Stimulated activated CD8-positive, alpha-beta memory T cell treated with anti-CD3 and anti-CD28 coated beads, Interleukin-4, amount 100 ng/mL, for 1 hour (primary cell): ENCODE measurements at places on chromosomes 1 and 21.

GRCh38 chr1:143717434-143717833, 254.4 kb downstream of the FAM72C start:
- no peak for DNase-seq

GRCh38 chr21:25836396-25836795, 101.6 kb downstream of the GABPA start:
- no peak for DNase-seq

DNA sequence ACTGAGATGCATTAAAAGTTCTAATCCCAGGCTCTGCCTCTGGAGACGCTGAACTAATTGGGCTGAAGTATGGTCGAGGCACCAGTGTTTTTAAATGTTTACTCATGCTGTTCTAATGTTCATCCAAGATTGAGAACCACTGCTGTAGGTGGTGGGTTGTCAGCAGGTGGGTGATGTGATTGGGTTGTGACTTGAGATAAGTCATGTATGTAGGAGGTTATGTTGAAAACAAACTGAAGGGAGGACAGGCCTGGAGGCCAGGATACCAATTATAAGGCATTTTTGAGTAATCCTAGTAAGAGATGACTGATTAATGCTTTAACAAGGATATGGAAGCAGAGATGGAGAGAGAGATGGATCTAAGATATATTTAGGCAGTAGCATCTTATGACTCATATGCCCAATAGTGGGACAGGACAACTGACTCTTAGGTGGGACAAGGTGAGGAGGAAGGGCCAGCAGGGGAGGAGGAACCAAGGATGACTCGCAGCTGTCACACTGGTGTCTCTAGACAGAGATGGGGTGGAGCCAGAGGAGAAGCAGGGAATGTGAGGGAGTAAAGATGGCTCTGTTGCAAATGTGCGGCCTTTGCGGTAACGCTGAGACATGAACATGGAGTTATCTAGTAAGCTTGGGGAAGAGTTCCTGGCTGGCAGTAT, 29.3 kb downstream of the RAB4A start:
- no peak for DNase-seq

DNA sequence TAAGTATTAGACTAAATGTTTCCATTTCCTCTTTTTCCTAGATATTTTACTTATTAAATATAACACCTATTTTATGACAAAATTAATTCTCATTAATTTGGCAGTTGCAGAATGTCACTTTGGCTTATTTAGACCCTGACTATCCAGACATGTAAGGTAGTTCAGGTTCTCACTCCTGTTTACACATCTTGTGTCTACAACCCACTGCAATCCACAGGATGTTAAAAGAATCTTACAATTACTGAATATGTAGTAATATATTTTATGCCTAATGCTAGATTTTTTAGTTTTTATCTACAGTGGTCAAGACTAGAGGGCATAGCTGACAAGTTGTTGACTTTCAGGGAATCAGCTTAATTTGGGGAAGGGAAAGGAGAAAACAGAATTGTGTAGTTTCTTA, 346.7 kb downstream of the USP25 start:
- DNase-seq, result no peak

DNA sequence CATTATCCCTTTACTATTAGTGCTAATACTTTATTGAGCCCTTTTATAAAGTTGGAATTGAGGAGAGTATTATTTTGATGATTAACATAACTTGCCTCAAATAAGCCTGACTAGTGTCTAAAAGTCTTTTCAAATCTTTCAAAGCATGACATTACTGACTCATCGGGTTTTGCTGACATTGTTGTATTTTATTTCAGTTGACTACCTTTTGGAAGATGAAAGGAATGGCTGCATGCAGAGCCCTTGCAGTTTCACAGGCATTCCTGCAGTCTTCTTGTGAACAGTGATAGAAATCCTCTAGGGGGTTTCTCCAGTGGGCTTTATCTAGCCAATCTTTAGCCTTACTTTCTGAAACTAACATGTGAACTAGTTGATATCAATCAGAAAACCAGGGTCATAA, 43.0 kb upstream of the TMEM61 start:
- no peak for DNase-seq

- no peak for DNase-seq
Measured at GRCh38 chr1:81115422-81115821, 685.3 kb upstream of the ADGRL2 start.

- DNase-seq, result no peak
Measured at GRCh38 chr1:27885114-27885528, 12.8 kb downstream of the THEMIS2 start.
